ENCODE measurements at places on chromosomes 7 and 10. TPM values are rescaled to one million over a fixed set of nuclear protein-coding genes. Genes with fewer than 3 reads are reported as not detected.

SPDYE5 gene
- not detected for total RNA-seq

ABCB4 gene
- 0.26 TPM for total RNA-seq

PNLIPRP1 gene
- total RNA-seq = not detected

CSGALNACT2 gene
- 43.9 TPM for total RNA-seq

CAV2 gene
- 60.1 TPM for total RNA-seq

All from fibroblast of lung (primary cell).